ENCODE measurements at places on chromosomes 5 and 9. TPM values are rescaled to one million over a fixed set of nuclear protein-coding genes. Genes with fewer than 3 reads are reported as not detected.
A peak's percentile ranks its signal among the peaks of the same experiment; 100 is the strongest.

DNA sequence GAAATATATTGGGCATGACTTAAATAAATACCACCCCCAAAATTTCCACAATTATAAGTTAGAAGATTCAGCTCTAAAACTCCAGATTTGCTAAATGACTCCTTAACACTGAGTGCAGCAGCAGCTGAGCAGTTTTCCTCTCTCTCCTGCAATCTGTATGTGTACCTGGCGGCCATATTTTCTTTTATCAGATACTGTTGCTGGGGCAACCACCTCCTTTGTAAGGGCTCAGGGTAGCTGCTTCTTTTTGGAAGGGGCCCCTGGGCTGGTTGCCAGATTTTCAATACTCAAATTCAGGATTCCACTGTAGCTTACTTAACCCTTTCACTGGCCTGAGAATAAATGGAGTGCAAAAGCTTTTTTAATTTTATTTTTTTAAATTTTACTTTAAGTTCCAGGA, 197.0 kb downstream of the TAF11L14 start:
- no peaks in the 10 kb centered on the region for H3K4me1 ChIP-seq
- H3K36me3 ChIP-seq: no peaks in the 10 kb centered on the region
- peak; percentile 75 for DNase-seq
- no peak overlapping the region for H3K4me3 ChIP-seq
- H3K27me3 ChIP-seq: no peaks in the 10 kb centered on the region

- H3K27me3 ChIP-seq: no peaks in the 10 kb centered on the region
- H3K4me3 ChIP-seq: no peak overlapping the region
- no peak for DNase-seq
- peaks cover 14% of the 10 kb centered on the region for H3K4me1 ChIP-seq
- H3K36me3 ChIP-seq: no peaks in the 10 kb centered on the region
Observed at GRCh38 chr9:132543251-132543650, 39.2 kb upstream of the BARHL1 start.

DNA sequence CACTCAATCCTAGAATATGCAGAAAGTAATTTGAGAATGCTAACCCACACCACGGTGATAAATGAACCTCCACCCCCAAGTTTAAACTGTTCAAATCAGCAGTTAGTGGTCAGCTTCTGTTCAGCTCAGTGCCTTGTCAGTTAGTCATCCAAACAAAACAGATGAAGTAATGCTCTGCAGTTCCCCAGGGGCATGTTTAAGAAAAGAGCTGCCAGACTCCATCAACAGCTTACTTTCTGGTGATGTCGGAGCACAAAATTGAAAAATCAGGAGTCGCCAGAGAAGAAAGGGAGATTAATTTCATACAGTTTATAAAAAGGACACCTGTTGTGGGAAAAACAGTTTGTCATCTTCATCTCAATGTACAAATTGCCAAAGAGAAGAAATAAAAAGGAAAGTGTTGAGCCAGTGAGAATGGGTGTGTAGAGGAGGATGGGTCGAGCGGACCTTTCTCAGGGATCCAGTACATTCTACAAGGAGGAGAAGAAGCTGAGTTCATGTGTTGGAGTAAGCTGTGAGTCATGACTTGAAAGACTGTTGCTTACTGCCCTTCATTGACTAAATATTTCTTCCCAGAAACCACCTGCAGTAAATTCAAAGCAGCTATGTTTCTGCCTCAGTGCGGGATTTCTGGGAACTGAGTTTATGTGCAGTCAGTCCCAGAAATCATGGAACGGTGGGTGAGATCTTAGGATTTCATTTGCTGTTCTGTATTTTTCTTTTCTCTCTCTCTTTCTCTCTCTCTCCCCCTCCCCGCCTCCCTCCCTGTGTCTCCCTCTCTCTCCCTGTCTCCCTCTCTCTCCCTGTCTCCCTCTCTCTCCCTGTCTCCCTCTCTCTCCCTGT, 13.7 kb downstream of the TRIO start:
- no peak overlapping the region for H3K4me3 ChIP-seq
- peaks cover 1% of the 10 kb centered on the region for H3K36me3 ChIP-seq
- H3K4me1 ChIP-seq: peaks cover 25% of the 10 kb centered on the region
- no peaks in the 10 kb centered on the region for H3K27me3 ChIP-seq
- DNase-seq: no peak

Gene PDZD2
- 16.2 TPM for polyA plus RNA-seq

Gene C9orf153
- polyA plus RNA-seq: 0.02 TPM

All from lung (tissue), 17 donors.